NCI-H1417 treated with DMSO at 0.1 percent for 48 hours (cell line): ENCODE measurements at places on chromosomes 5 and 9.

- DNase-seq: no peak
These were observed 7.8 kb upstream of the MYOZ3 start for GRCh38 chr5:150653145-150653761.

DNA sequence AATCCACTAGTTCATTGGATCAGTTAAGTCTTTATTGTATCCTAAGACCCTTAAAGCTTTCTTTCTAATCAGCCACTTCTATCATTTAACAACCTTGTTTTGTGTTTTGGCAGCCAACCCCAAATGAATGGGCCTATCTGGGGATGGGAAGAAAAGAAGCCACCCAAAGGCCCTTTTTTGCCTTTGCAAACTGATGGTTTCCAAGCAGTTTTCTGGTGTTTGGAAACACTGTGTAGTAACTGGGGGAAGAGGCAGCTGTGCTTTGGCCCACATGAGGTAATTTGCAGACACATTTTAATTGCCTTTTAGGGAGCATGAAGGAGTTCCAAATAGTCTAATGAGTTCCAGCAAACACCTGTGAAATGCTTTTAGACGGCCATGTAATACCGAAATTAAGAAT is 1751.3 kb upstream of the WWC1 start:
- DNase-seq: no peak

DNA sequence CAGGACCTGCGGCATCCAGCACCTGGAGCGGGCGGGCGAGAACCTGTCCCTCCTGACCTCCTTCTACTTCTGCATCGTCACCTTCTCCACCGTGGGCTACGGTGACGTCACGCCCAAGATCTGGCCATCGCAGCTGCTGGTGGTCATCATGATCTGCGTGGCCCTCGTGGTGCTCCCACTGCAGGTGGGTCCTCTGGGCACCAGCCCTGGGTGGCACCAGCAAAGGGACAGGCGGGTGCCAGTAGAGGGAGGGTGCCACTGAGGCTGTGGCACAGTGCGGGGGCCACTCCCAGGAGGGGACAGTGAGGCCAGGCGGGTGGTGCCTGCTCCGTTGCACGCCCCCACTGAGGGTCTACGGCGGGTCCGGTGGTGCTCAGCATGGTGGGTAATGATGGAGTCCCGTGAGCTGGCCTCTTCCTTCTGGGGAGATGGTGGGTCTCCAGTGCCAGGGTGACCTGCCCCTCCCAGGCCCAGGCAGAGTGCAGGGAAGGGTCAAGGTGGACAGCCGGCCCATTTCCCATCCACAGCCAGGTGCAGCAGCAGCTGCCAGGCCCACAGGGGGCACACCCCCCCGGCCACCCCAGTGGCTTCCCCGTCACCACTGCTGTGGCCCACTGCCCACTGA is 57.8 kb downstream of the KCNT1 start:
- no peak for DNase-seq

DNA sequence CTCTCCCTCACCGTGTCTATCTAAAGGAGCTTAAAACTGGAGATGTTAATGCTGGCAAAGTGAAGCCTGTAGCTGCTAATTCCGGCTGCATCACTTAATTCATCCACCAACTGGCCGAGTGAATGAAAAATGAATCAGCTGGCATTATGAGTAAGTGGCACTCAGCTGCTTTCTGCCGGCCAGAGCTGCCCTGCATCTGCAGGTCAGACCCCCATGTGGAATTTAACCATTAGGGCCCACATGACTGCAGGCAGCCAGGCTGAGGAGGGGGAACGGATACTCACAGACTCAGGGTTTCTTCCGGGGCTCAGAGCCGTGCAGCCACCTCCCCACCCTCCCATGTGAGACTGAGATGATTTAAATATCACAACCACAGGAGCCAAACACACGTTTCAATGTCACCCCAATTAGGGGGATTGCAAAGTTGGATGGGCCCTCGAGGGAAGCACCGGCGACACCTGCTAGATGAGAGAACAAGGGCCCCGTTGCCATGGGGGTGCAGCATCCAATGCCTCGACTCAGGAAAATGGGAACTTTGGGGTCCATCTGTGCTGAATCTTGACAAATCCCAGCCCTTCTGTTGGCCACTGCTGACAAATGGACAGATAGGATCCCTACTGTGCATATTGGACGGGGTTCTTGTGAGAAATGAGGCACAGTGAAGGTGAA is 115.6 kb upstream of the ALDH1B1 start:
- DNase-seq: no peak

DNA sequence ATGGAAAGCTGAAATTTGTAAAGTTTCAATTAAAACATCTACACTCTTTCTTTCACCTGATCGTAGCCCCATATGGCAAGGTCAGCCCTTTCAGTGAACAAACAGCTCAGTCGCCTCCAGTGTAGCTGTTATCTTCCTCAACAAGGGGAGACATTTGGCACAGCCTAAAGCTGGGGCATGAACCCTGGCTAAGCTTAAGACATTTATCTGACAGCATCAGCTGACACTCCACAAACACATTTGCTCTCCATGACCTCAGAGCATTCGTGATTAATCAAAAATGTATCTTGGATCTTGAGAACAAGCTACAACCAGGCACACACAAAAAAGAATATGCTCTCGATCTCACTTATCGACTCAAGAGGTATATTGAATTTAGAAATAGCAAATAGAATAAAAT is 67.3 kb downstream of the POU5F2 start:
- DNase-seq: no peak

DNA sequence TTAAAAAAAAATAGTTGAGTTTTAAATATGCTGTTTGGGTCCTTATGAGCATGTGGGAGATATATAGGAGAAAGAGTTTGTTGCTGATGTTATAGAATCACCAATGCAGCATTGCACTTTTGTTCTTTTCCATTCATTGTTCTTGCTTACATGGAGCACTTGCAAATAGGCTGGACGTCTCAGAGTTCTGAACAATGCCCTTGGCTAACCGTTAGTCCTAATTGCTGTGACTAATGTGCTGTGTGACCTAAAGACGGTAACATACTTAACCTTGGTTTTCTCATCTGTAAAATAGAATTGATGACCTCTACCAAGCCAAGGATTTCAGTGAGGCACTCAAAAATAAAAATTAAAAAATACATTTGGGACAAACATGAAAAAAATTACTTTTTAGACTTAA is 29.8 kb downstream of the PIK3R1 start:
- DNase-seq: no peak

DNA sequence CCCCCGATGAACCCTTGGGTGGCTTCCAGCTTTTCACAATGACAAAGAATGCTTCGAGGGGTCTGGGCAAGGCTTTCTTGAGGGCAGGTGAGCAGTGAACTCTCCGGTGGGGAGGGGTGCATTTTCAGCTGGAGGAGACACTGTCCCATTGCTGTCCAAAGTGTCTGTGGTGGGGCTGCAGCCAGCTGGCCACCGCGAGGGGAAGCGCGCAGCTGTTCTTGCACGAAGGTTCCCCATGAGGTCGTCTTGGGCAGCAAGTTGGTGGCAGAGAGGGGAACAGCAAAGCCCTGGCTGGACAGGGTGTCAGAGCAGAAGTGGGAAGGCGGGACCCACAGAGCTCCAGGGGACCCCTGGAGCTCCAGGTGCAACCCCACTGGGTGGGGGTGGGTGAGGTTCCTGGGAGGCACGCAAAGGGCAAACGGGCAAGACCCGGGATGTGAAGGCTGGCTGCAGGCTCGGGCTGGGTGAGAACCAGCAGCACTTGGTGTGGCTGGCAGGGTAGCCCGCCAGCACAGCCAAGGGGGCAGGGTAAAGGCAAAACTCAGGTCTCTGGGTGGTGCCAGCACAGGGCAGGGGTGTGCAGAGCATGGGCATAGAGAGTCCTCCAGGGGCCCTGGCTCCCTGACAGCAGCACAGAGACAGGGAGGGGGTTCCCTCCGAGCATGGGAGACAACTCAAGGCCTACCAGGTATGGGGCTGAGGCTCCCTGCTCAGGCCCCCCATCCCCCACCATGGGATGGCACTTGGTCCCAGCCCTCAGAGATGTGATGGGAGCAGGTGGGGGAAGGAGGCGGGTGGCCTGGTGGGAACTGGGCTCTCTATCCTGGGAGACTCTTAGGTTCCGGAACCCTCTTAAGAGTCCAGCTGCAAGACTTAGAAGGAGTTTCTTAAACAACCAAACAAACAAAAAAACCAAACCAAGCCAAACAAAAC is 26.6 kb downstream of the TSPAN17 start:
- DNase-seq: no peak

DNA sequence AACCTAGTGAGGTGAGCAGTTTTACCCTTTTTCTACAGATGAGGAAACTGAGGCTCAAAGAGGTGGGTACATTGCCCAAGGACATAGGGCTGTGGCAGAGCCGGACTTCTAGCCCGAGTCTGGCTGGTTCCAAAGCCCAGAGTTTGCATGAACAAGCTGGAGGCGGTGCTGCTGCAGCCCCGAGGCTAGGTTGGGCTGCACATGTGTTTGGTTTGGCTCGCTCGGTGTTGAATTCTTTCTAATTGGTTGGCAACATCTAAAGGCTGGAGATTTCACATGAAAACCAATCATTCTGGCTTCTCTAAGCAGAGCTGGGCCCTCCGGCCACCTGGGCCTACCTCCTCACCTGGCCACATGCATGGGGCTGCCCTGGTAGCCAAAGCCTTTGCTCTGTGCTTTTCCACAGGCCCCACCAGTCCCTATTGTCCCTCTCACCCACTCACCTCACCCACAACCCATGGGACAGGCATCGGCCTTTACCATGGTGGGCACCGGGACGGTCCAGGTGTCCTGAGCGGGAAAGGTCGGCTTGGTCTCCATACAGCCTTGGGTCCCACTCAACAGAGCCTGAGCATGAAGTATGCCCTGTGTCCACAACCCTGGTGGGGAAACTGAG is 262.3 kb downstream of the NSG2 start:
- DNase-seq: no peak

DNA sequence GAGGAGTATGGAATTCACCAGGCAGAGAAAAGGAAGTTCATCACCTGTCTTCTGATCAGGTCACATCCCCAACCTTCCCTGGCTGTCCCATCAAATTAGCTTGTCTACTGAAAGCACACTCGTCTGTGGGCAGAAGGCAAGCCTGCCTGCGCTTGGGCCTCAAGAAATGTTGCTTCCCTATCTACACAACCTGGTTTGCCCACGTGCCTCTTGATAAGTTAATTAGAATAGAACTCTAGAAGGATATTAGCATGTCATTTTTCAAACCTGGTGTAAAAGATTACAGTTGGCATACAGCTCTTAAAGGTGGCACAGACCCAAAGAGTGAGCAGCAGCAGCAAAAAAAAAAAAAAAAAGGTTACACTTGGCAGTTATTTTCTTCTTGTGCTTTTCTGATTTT is 5.1 kb downstream of the TTC23L start:
- DNase-seq: no peak

DNA sequence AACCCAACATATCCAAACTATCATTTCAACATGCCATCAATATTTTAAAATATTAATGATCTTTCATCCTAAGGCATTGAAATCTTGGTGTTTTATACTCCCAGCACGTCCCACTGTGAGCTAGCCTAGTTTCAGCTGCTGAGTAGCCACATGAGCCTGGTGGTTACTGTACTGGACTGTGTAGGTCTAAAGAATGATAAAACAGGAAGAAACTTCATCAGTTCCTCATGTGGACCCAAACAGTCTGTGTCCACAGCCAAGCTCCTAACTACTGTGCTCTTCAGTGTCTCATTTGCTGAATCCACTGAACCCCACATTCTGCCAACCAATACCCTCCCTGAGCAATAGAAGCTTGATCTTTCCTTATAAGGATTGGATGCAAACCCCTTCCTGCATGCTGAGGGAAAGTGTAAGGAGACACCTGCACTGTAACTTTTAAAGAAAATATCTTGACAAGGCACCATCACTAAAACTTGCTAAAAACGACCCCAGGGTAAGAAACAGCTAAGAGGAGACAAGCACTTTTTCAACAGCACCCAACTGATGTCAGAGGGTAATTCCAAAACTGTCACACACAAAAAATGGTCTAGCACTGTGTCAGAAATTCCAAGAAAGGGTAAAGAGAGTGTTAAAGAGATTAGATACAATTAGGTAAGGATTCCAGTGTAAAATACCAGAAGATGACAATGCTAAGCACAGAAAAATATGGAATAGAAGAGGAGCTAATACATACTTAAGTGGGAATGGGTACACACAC is 126.9 kb downstream of the SPOCK1 start:
- no peak for DNase-seq

DNA sequence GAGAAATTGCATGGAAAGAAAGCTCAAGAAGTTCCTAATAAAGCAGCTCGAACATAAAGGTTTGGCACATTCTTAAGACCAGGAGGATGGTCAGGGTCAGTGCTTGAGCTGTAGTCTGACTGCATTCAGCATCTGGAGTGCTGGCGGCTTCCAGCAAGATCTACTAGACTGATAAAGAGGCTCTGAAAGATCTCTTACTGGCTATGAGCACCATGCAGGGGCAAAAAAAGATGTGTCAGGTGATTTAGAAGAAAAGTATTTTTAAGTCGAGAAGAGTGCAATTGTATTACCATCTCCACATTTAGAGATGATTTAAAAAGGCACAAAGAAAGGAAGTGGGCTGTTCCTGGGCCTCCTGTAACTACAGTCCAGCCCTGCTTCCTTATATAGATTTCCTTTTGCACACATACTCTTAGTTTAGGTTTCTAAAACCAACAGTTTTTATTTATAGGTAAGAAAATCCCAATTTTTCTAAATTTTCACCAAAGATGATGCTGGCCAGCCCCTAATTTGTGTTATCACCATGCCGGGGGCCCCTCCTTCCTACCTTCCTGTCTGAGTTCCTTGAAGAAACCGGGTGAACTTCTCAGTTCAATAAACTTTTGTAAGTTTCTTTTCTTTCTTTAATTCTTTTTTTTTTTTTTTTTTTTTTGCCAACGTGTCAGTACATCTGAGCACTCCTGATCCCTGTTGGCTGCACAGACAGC is 65.9 kb upstream of the PLPP1 start:
- DNase-seq: no peak

DNA sequence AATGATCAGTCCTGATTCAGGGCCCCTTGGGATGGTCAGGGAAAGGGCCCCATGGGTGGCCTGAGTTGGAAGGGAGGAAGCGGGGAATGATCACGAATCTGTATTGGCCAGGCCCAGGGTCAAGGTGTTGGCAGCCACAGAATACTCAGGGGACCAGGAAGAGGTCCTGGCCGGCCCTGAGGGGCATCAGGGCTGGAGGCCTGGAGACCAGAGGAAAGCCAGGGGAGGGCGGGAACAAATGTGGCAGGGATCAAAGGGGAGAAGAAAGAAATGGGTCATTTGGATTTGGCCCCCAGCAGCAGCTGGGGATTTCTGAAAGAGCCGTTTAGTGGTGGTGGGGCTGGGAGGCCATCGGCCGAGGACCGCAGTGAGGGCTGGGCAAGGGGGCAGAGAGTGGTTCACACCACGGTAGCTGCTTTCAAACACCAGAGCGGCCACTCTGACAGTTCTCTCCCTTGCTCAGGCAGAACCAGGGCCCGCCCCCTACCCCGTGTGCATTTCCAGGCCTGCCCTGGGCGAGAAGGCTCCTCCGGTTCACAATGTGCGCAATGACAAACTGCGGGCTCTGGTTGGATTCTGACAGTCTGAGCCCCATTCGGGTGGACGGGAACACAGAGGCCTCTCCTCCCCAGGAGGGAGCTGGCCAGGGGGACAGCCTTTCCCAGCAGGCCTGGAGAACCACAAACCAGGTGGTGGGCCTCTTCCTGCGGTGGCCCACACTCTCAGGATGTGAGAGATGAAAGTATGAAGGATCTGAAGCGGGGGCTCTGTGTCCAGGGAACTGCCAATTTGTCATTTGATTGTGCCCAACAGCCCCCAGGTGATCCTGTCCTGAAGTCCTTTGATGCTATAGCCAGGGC is 220.3 kb upstream of the IER5L start:
- DNase-seq: no peak

GRCh38 chr5:59164041-59164830 is 581.4 kb downstream of the RAB3C start:
- no peak for DNase-seq

GRCh38 chr9:36317766-36318165 is 59.5 kb upstream of the GNE start:
- no peak for DNase-seq
